NCI-H1417 treated with DMSO at 0.1 percent for 48 hours (cell line): ENCODE measurements at places on chromosomes 1 and 21.

DNA sequence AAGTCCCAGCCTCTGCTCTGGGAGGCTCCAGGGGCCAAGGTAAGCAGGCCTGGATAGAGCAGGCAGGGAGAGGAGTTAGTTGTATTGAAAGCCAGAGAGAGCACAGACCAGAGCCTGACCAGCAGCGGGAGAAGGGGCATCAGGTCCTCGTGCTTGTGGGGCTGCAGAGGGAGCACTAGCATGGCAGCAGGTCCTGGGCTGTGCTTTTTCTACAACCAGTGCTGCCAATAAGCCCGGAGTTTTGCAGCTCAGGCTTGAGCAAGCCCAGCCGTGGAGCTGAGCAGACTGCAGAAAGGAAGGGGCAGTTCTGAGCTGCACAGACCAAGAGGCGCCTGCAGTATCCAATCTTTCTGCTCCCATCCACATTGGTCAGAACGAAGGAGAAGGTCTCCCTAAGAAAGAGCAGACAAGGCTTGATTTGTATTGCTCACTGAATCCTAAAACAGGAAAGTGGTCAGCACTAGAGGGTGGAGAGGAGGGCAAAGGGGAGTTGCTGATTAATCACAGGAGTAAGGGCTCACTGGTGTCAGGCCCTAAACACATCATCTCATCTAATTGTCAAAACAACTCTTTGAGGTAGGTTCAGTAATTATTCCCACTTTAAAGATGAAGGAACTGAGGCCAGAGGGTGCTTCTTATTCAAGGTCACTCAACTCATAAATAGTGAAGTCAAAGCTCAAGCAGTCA is 2.7 kb downstream of the DENND2D start:
- no peak for DNase-seq

DNA sequence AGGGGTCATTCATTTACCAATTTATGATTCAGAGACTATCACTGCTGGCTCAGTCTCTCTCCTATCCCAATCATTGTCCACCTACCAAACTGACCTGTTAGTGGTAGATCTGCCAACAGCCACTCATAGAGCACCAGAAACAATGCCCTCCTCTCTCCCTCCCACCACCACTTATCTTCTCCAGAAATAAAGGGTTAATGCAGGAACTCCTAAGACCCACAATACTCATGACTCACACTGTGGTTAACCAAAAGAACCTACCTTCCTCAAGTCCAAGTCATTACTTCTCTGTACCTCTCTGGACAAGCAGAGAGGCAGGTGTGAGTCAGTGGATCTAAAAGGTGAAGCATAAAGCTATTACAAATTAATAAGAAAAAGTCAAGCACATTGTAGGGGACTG is 40.9 kb upstream of the CAMK1G start:
- no peak for DNase-seq

GRCh38 chr1:166053395-166053794 is 113.4 kb downstream of the FAM78B start:
- DNase-seq: no peak

DNA sequence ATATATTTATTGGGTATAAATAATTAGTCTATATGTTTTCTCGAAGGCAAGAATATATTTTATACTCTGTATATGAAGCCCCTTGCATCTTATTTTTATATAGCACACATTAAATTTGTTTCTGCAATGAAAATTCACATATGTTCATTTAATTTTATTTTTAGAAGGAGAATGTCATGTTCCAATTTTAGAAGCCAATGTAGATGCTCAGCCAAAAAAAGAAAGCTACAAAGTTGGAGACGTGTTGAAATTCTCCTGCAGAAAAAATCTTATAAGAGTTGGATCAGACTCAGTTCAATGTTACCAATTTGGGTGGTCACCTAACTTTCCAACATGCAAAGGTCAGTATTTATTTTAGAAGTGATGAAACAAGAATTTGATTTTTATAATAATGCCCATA is 16.6 kb downstream of the CFHR5 start:
- DNase-seq: no peak

GRCh38 chr1:38525343-38526043 is 334.1 kb downstream of the RRAGC start:
- no peak for DNase-seq

DNA sequence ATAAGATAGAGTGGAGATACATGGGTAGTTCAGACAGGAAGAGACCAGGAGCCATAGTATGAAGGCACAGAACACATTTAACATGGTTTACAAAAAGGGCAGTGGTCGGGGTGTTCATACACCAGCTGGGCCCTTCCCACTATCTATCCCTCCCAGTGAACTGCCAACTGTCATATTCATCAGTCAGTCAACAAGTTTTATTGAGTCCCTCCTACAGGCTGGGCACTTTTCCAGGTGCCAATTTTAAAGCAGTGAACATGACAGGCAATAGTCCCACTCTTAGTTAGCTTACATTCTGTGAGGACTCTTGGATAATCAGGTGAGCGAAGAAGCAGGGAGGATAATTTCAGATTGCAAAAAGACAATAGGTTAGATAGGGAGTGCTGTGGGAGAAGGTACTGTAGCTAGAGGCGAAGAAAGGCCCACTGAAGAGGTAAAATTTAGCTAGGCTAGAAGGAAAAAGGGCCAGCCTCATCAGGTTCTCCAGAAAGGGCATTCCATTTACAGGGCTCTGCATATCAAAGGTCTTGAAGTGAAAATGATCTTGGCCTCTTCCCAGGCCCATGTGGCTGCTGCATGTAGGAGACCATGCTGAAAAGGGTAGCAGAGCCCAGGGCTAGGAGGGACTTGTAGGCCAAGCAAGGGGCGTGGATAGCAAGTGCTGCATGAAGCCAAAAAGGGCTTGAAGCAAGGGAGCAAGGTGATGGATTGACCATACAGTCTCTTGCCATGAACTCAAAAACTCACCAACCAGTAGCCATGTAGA is 274.7 kb upstream of the SNX7 start:
- no peak for DNase-seq

DNA sequence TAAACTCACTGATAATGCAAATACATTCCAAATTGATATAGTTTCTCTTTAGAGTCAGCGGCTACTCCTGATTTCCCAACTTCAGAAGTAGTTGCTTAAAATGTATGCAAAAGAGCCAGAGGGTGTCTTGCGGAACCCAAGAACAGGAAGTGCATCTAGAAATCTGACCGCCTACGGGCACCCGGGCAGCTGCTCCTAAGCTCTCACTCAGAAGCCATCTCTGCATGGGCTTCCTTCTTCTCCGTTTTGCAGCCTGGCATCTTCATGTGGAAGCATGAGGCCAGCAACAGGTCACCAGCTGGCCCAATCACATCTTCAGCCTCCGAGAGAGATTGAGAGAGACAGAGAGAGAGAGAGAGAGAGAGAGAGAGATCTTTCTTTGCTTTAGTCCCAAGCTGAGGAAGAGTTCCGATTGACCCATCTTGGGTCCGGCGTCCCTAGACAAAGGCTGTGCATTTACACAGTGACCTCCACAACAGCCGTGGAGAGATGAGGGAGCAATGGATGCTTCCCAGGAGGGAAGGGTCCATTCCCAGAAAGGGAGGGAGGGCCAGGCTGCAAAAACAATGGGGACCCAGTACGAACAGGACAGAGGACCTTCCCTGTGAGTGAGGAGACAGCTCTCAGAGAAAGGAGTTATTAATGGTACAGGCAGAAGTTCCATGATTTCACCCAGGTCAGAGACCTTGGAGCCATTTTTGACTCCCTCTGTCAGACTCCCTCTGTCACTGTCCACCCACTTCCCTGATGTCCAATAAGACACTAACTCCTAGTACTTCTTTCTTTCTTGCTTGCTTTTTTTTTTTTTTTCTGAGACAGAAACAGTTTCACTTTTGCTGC is 28.2 kb upstream of the SLC30A1 start:
- no peak for DNase-seq

DNA sequence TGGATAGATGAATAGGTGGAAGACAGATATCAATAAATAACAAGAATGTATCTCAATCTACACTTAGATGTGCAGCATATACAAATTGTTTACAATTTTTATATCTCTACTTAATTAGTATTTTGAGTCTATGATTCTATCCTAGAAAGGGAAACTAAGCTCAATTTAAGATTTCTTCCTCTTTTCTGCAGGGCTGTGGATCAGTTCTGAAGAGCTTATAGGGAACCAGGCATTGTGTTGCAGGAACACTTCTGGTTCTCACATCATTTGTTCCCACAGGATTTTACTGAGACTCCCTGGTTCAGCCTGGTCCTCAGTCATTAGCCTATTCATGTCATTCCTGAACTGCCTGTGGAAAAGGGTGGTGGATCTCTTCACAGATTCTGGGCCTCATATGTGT is 105.8 kb downstream of the TNFSF18 start:
- DNase-seq: no peak

DNA sequence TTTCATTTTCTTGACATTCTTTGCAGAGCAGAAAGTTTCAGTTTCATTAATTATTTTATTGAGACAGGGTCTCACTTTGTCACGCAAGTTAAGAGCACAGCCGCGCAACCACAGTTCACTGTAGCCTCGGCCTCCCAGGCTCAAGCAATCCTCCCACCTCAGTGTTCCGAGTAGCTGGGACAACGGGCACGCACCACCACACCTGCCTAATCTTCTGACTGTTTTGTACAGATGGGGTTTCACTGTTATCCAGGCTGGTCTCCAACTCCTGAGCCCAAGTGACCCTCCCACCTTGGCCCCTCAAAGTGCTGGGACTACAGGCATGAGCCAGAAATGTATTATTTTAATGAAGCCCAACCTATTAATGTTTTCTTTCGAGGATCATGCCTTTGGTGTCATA is 3.0 kb upstream of the SPATC1L start:
- no peak for DNase-seq

DNA sequence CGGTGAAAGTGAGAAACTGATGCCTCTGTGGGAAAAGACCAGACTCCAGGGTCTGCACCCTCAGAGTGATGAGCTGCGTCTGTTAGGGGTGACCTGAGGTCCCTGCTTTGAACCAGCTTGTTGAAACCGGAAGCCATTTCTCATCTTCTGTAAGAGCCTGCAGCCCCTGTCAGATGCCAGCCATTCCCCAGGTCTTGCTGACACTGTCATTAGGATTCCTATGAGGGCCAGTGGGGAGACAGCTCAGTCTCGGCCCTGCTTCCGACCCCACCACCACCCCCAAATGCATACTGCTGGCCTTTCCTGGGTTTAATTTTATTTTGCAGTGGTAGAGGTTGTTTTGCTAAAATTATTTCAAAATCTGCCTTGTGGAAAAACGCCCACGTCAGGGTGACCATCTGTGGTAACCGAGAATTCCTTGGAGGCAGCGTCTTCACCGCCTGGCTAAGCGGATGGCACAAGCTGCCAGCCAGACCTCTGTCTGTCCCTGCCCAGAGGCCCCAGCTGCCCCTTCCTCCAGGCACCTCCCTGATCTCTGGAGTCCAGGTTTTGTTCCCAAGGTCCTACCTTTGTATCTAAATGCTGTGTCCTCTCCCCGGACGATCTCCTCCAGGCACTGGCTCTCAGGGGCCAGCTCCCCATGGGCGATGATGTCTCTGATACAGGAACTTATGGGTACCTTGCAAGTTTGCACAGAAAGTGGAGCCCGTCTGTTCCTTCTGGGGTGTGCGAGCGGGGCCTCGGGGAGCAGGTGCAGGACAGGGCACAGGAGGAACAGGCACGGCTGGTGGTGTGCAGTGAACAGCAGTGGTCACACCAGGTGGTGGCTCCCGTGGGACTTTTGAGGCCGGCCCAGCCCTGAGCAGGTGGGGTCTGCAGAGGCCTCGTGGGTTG is 49.9 kb downstream of the PRKCZ start:
- no peak for DNase-seq

- peak; percentile 32 for DNase-seq
Measured at GRCh38 chr1:199821029-199821779, 206.3 kb upstream of the NR5A2 start.

- no peak for DNase-seq
Measured at GRCh38 chr21:42790520-42791065, 88.7 kb downstream of the WDR4 start.

GRCh38 chr1:35591211-35591610 is 18.1 kb downstream of the TFAP2E start:
- DNase-seq: no peak

- no peak for DNase-seq
Measured at GRCh38 chr1:65882076-65882475, 89.4 kb downstream of the PDE4B start.

DNA sequence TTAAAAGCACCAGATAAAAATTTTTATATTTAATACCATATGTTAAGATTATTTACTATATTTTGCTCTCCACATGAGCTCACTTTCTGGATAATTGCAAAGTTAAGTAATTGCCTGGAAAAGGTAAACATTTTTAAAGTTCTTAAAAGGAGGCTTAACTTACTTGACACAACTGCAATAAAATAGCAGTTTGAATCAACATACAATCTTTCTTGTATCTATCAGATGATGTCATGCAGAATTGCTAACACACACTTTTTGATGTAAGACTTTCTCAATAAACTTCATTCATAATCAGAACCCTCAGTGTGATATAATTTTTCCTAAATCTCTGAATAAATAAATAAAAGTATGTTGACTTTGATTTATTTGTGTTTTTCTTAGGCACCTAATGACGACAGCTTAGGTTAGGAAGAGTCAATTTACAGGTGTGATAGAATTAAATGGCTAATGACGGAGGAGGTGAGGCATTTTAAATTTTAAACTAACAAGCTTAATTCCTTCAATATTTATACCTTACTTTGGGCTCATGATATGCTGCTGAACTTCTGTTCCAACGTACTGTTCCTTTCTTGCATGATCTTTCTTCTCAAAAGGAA is 99.5 kb downstream of the LYPLAL1 start:
- DNase-seq: no peak

GRCh38 chr21:35134309-35134708 is 85.2 kb upstream of the RUNX1 start:
- DNase-seq: no peak

DNA sequence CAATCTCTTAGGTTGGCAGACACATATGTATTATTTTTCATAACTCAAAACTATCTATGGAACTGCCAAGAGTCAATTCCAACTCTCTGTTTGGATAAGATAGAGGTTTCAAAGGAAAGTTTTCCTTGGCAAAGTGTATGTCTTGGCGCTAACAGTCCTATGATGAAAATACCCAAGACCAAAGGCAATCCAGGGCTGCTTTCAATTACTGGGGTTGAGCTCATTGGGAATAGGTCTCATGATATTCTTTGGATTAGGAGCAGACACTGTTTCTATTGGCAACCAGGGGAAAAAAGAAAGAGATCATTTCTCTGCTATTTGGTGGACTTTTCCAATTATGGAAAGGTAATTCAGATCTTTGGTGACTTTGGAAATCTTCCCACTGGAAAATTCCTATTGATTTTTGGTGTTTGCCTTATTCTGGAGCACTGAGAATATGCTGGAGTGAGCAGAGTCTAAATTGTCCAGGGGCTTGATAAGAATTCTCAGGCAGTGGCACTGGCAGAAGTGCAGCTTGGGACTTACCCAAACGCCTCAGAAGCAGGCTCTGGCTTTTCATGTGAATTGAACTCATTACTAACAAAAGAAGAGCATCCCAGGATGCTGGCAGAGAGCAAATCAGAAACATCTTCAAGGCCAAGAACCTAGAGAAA is 20.4 kb upstream of the PLXNA2 start:
- DNase-seq: no peak

DNA sequence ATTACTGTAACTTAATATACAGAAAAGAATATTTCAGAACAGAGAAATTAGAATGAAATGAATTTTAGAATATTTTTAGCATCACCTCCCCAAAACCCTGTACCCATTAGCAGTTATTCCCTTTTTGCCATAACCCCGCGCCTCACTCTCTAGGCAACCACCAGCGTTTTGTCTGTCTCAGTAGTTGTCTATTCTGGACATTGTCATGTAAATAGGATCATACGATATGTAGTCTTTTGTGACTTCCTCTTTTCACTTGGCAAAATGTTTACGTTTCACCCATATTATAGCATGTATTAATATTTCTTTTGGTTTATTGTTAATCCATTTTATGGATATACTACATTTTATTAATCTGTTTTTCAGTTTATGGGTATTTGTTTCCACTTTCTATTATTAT is 24.9 kb downstream of the SOAT1 start:
- no peak for DNase-seq
